Memory B cell (primary cell): ENCODE measurements at places on chromosomes 2 and 18.

DNA sequence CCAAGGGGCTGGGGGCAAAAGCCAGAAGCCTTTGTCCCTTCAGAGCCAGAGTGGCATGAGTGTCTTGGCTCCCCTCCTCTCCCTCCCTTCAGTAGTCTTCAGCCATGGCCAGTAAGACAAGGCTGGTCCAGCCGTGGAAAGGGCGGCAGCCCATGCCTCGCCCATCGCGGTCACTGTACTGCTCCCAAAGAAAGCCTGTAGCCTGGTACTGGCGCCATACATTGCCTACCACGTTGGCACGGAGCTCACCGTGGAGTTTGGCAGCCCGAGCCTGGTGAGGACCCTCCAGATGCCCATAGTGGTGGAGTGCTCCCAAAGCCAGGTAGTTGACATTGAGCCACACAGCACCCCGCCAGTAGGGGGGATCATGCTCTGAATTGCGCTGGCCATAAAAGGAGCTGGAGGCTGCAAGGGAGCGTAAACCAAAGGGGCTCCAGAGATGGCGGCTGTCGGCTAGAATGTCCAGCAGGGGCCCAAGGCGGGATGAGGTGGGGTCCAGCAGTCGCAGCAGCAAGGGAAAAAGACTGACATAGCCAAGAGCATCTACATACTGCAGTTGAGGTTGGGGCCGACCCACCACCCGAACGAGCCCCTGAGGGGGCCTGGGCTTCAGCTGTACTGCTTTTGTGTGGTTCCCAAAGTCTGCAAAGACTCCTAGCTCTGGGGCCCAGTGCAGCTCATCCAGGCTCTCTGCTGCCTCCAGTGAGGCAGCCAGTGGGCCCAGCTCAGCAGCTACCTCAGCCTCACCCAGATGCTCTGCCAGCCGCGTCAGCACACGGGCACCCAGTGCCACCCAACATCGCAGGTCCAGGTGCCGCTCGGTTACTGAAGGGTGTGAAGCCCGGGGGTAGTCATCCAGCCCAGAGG is 3.2 kb downstream of the WBP1 start:
- no peak for DNase-seq

DNA sequence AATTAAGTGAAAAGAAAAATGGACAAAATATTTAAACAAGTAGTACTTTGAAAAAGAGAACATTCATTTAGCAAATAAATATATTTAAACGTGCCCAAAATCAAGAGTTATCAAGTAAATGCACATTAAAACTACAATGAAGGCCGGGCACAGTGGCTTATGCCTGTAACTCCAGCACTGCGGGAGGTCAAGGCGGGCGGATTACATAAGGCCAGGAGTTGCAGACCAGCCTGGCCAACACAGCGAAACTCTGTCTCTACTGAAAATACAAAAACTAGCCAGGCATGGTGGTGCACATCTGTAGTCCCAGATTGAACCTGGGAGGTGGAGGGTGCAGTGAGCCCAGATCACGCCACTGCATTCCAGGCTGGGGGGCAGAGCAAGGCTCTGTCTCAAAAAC is 9.8 kb downstream of the STAM2 start:
- DNase-seq, result no peak

DNA sequence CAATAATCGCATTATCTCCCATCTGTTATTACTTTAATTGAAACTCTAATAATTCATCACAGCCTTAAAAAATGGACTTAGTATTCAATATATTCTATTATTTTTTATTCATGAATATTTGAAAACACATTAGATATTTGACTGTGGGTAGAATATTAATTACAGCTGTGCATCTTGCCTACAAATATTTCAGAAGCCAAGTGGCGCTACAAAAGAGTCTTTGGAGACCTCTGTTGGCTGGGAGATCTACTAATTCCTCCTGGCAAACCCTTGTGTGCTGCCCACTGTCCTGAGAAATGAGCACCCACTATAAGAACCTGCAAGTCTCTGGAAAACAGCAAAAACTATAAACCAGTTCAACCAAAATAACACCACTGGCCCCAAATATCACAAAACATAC is 54.5 kb downstream of the PRELID3A start:
- DNase-seq, result no peak

- no peak for DNase-seq
These were observed 85.6 kb downstream of the IKZF2 start for GRCh38 chr2:213065583-213066442.

DNA sequence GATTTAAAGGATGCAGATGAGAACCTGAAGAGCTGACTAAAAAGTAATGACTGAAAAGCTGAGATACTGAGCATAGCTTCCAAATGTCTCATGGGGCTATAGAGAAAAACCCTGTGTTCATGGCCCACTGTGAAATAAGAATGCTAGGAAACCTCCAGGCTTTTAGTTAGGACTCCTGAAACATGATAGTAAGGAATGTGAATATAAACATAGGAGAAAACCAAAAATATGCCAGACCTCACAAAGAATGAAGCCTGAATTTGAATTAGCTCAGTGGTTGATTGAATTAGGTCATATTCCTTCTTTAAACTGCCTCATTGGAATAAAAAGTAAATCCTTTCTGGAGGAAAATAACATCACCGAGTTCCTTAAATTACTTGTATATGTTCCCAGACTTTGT is 194.5 kb upstream of the NXPH2 start:
- DNase-seq, result no peak

- DNase-seq, result no peak
These were observed 30.9 kb upstream of the ICOS start for GRCh38 chr2:203905656-203906055.

DNA sequence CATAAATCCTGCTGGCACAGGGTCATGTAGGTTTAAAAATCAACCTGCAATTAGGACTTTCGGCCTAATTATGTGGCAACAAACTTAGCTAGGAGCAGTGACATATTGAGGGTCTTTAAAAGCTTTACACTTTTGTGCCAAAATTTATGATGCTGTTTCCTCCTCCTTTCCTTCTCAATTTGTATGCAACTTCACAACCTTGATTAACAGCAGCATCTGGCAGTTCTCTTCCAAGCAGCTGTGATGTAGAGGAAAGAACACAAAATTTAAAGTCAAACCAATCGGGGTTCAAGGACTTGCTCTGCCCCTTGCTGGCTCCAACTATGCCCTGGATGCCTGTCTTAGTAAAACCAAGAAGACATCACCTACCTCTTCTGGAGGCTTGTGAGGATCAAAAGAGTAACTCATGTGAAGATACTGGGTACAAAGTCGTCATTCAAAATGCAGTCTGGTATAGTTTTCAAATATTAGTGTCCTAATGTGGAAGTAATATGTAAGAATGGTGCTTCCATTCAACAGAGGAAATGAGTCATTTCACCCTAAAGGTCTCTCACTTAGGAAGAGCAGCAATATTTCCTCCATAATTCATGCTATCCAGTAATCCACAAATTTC is 94.7 kb downstream of the ANKRD44 start:
- DNase-seq, result no peak

- no peak for DNase-seq
These were observed 36.4 kb downstream of the METTL4 start for GRCh38 chr18:2534906-2535305.

GRCh38 chr2:219422952-219423534 is 4.9 kb downstream of the DES start:
- DNase-seq, result no peak

DNA sequence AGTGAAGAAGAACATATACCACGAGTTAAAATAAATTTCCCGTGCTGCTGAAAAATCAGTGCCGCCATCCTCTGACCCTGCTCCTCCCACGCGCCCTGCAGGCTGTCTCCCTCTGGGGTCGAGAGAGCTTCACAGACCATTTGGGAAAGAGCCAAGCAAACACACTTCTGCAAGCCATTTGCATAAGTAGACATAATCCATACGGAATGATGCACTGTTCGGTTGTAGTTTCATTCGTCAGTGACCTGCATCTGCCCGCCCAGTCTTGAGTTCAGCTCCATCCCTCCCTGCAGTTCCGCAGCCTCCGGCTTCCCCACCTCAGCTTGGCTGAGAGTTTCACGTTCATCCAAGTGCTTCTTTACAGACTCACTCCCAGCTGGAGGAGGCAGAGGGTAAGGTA is 69.6 kb downstream of the TRAPPC12 start:
- no peak for DNase-seq

GRCh38 chr2:53987336-53987921 is 16.6 kb upstream of the PSME4 start:
- no peak for DNase-seq

GRCh38 chr2:25266399-25266798 is 75.3 kb downstream of the DNMT3A start:
- DNase-seq, result no peak

GRCh38 chr2:215973954-215974699 is 39.2 kb downstream of the MREG start:
- no peak for DNase-seq

DNA sequence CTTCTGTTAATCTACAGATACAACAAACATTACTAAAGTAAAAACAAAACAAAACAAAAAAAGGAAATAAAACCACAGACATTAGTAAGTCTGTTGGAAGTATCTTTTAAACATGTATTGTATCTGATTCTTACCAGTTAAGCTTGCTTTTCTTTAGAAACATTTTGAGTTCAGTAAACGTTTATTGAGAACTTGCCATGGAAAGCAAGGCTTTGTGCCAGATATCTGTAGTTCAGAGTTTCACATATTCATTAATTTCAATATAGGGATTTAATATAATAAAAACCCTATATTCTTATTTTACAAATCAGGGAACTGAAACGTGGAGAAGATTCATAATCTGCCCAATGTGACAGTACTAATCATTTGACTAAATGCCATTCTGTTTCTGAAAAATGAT is 1101.0 kb upstream of the GYPC start:
- no peak for DNase-seq

DNA sequence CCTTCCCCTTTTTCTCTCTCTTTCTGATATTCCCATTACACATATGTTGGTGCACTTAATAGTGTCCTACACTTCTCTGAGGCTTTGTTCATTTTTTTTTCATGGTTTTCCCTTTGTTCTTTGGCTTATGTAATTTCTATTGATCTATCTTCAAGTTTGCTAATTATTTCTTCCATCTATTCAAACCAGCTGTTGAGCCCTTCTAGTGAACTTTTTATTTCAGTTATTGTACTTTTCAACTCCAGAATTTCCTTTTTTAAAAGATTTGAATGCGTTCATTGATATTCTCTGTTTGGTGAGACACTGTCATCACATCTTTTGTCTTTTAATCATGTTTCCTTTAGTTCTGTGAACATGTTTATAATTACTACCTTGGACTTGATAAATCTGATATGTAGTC is 118.2 kb downstream of the ARHGEF4 start:
- no peak for DNase-seq

- DNase-seq, result no peak
These were observed 379.5 kb upstream of the KLHL29 start for GRCh38 chr2:23005469-23005868.

GRCh38 chr2:100554798-100555407 is 7.9 kb upstream of the PDCL3 start:
- DNase-seq, result no peak

DNA sequence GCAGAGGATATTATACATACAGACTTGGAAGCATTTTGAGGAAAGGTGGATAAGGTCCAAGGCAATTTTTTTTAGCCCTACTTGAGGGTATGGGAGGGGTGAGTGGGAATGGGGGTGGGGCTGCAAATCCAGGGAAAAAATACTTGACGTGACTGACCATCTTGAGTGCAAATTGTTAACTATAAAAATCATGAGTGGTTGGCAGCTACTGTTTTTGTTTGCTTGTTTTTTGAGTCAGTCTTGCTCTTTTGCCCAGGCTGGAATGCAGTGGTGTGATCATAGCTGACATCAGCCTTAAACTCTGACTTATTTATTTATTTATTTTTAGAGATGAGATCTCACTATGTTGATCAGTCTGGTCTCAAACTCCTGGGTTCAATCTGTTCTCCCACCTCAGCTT is 458.8 kb downstream of the PIK3C3 start:
- no peak for DNase-seq

DNA sequence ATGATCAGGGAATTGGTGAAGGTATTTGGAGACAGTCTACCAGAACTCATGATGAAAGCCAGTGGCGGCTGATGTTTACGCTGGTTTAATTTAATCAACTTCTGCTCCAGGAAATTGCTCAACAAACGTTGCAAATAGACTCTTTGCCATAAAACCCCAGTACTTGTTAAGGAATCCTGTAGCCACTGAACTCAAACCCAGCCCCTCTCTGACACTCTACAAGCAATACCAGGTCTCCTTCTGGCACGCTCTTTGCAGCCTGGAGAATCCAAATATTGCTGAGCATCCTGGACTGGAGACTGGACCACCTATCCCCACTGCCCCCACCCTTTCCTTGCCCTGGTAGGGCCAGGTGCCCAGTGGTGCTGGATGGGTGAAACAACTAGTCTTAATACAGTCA is 308.2 kb downstream of the FBXO15 start:
- no peak for DNase-seq

DNA sequence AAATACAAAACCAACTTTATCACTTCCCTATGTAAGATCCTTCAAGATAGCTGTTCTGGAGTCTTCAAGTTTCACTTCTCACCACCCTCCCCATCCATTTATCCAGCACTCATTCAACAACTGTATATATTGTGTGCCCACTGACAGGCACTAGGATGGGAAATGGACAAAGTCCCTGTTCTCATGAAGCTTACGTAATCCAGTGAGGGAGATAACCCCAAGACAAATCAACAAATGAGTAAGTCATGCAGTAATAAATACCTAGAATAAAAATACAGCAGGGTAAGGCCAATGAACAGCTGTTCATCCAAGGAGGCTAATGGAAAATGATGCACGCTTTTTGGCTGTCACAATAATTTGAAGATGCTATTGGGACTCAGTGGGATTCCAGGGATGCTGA is 133.8 kb downstream of the MEMO1 start:
- DNase-seq, result no peak

GRCh38 chr18:9619990-9620389 is 5.6 kb upstream of the PPP4R1 start:
- DNase-seq, result no peak

DNA sequence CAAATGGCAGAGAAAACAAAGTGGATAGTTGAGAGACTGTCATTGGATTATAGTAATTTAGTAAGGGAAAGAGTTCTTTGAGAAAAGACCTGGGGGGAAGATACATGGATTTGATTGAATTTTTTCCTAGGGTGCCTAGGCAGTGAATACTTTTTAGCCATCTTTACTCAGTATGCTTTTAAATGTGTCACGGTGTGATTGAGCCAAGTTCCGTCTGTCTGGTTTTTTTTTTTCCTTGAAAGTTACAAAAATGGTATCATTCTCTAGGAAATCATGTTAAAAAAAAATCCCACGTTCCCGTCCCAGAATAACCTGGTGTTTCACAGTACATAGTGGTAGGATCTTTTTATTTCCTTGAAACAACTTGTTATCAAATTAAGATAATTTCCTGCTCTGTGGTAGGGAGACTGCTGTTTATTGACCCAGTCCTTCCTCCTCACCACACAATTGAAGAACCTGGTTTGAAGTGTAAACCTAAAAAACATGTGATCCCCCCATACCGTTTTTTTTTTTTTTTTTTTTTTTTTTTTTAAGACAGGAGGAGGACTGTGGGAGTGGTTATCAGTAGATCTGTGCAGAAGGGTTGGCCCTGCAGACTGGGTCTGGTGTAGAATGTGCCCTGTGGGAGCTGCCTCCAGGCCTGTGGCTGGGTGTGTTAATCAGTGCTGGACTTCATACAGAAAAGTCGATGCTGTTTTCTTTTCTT is 55.1 kb downstream of the DGKD start:
- DNase-seq, result no peak
